ENCODE measurements at places on chromosomes 6 and 20.

GRCh38 chr6:156948807-156949206, 171.6 kb downstream of the ARID1B start:
- no peak for DNase-seq

DNA sequence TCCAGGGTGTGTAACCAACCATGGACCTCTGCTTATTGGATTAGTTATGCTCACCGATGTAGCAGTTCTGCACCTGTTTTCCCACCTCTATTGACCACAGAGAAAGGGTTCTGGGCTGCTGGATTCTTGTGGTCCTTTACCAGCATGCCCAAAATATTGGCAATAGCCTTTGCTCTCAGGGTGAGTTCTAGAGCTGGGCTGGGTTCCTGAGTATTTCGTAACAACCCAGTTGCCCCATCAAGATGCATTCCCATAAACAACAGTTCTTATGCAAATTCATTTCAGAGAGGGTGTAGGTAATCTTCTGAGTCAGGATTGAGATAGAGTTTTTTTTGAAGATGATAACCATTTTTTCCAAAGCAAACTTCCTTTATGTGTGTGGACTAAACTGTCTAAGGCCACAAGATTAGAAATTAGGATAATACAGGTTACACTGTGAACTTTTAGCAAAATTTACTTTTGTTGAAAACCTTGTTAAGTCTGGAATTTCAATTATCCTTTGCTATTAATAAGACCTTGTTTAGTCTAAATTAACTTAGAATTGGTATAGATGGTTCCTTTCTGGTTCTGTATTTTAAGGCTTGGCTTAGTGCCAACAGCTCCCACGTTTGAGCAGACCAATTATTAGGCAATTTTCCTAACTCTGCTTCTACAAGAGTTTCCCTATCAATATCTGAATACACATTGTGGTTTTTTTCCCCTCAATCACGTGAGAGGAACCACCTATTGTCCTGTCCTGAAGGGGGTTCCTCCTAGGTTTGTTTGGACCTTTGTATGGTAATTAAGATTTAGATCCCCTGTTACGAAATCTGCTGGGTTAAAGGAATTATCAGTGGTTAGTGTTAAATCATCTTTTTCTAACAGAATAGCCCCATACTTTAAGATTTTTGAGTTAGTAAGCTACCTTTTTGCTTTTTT, 46.1 kb downstream of the TBX18 start:
- DNase-seq = no peak

DNA sequence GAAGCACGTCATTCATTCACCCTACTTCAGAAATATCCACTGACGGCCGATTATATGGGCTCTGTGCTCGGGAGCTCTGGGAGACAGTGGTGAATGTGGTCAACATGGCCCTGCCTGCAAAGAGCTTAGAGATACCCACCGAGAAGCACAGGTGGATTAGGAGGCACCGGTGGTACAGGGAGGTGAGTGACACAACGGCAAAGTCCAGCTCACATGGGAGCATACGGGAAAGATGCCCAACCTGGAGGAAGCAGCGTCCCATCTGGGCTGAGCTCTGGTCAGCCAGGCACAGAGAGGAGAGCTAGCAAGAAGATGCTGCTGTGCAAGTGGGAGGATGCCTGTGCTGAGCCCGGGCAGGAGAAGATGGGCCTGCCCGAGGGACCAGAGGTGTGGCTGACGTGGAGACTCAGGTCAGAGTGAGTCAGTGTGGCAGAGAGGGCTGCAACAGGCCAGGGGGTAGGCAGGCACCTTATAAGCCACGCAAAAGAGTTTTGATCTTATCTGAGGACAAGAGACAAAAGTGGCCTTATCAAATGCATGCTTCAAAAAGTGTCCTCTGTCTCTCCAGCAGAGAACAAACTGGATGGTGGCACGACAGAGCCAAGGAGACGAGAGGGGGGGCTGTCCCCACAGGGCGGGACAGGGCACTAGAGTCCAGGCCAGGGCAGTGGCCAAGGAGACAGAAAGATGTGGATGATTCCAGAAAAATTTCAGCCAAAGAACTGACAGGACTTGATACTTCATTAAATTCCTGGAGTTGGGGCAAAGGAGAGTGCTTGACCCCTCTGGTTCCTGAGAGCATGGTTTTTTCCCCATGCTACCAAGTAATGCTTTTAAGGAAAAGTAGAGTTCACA, 214.6 kb upstream of the SNX9 start:
- DNase-seq = no peak

- no peak for DNase-seq
Observed at GRCh38 chr6:85747666-85748065, 105.0 kb upstream of the SYNCRIP start.

GRCh38 chr6:94683409-94683808, 893.9 kb upstream of the MANEA start:
- no peak for DNase-seq

GRCh38 chr20:61297986-61298385, 45.9 kb downstream of the CDH4 start:
- DNase-seq = no peak

GRCh38 chr6:11121851-11122250, 10.3 kb upstream of the ERVFRD-1 start:
- DNase-seq = no peak

- DNase-seq = no peak
Observed at GRCh38 chr20:61133611-61134010, 118.5 kb upstream of the CDH4 start.

GRCh38 chr20:52926505-52926904, 45.7 kb upstream of the TSHZ2 start:
- DNase-seq = no peak

- DNase-seq = no peak
Observed at GRCh38 chr6:57013521-57013926, 33.0 kb upstream of the KIAA1586 start.
